ENCODE measurements at places on chromosomes 3 and 15.

GRCh38 chr3:123098426-123099330 is 31.9 kb downstream of the PDIA5 start:
- no peak for DNase-seq

GRCh38 chr15:75069301-75069925 is 46.0 kb downstream of the PPCDC start:
- DNase-seq: no peak

DNA sequence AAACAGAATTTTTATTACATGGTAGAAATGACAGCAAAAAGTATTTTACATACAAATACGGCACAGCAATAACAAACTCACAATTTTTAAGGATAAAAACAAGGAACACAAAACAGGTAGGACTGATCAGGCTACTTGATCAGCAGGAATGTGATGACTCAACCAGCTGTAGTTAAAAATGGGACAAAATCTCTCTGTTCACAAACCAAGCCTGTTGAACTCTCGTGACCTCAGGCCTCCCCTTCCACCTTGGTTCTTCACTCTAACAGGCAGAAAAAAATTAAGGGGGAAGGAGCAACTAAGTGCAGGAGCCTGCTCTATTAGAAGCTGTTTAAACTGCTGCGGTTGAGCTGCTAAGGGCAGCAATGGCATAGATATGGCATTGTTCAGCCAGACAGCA is 18.7 kb downstream of the FBXL22 start:
- DNase-seq: no peak

DNA sequence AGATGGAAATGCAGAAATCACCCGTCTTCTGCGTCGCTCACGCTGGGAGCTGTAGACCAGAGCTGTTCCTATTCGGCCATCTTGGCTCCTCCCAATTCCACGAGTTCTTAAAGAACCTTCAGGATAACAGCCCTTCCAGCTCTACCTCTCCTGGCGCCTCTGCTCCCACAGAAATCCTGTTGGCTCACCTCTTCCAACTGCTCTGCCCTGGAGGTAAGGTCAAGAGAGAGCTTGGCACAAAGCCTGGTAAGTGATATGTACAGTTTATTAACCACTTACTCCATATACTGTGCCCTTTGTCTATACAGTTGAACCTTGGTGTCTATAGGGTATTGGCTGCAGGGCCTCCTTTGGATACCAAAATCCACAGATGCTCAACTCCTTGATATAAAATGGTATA is 17.8 kb upstream of the FGF12 start:
- no peak for DNase-seq

- no peak for DNase-seq
These were observed 57.5 kb downstream of the GHSR start for GRCh38 chr3:172390792-172391191.

GRCh38 chr15:49927189-49927861 is 191.7 kb downstream of the ATP8B4 start:
- no peak for DNase-seq

- no peak for DNase-seq
These were observed 27.9 kb downstream of the SEMA7A start for GRCh38 chr15:74405823-74406222.

- peak; percentile 45 for DNase-seq
These were observed 598 bp upstream of the SFMBT1 start for GRCh38 chr3:53046171-53047170.

GRCh38 chr3:60215946-60216345 is 1035.3 kb downstream of the FHIT start:
- no peak for DNase-seq

- peak; percentile 39 for DNase-seq
These were observed 664 bp downstream of the PARP3 start for GRCh38 chr3:51942603-51943450.

DNA sequence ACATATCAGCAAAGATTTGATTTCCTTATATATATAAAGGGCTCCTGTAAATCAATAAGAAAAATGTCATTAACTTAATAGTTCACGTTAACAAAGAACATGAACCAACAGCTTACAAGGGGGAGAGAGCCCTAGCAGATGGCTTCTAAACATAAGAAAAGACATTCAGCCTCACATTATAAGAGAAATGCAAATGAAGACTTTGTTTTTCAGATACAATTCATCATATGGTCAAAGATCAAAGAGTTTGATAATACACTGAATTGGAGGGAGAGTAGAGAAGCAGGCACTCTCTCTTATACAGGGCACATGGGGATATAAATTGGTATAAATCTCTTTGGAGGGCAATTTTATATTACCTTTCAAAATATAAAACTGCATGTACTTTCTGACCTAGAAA is 21.1 kb downstream of the RBP2 start:
- DNase-seq: no peak

DNA sequence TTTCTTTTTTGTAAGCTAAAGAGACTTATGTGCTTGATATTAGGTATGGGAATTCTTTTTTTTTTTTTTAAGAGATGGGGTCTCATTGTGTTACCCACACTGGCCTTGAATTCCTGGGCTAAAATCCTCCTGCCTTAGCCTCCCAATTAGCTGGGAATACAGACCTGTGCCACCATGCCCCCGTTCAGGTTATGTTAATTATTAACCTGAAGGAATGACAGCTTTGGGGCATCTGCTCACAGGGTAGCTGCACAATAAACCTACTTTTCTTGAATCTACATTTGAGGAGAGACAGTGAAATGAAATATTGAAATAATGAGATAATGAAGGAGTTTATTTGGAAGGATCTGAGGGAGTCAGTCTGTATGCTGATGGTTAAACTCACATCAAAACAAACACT is 158.2 kb upstream of the FAM3D start:
- DNase-seq: no peak

- DNase-seq: no peak
These were observed 59.1 kb downstream of the TRPM7 start for GRCh38 chr15:50627351-50628055.

- no peak for DNase-seq
These were observed 18.1 kb upstream of the SLC22A13 start for GRCh38 chr3:38247366-38248035.

DNA sequence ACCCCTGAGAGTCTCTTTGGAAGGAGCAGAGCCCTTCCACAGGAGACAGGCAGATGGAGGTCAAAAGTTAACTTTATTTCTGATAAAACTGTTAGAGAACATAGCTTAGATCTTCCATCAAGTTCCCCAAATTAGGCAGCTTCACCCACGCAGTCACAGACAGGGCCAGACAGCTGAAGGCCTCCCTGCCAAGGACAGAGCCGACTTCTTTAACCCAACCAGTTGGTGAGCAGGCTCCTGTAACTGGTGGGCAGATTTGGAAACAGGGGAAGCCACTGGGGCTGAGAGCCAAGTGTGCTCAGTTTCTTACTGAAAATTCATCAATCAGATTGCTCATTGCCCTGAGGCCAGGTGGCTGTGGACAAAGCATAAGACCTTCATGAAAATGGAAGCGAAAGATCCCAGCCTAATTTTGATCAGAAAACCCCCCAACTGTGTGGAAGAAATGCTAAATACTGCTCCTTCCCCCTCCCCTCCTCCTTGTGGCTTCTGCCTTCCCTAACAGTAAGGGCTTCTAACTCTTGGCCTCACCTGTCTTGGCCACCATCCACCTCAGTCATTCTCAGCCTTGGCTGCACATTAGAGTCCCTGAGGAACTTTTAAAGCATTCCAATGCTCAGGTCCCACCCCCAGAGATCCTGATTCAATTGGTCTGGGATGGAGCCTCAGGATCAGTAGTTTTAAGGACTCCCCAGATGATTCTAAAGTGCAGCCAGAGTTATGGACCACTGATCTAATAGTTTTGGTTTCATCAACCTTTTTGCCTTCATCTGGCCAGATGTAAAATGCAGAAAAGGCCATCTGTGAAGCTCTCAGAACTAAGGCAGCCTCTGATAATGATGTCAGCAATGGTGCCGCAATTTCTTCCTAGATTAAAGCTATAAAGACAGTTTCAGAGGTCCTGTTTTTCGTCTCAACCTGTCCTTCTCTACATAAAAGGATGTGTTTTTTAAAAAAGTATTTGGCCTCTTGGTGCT is 11.5 kb downstream of the CLRN1 start:
- DNase-seq: no peak

Data from stimulated activated CD8-positive, alpha-beta memory T cell treated with anti-CD3 and anti-CD28 coated beads, Interleukin-15, amount 100 ng/mL, for 48 hours (primary cell).